ENCODE measurements at places on chromosomes 5 and 9.
A peak's percentile ranks its signal among the peaks of the same experiment; 100 is the strongest.

- DNase-seq = no peak
Measured at GRCh38 chr9:13787234-13787833, 507.8 kb upstream of the MPDZ start.

DNA sequence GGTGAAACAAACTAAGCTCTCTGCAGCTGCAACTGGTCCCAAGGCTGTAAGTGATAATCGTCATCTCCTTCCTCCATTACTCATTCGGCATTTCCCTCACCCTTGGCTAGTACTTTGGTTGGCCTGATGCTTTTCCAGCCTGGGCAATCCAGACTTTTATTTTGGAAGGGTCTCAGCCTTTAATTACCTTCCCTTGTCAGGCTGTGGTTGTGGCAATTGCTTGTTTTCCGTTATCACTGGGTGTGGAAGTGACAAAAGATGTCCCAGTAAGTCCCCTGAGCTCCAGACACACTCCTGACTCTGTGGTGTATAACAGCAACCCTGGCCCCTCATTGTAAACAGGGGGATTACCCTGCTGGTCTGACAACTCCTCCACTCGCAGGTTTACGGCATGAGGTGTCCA lies 6.3 kb upstream of the FAF2 start:
- no peak for DNase-seq

DNA sequence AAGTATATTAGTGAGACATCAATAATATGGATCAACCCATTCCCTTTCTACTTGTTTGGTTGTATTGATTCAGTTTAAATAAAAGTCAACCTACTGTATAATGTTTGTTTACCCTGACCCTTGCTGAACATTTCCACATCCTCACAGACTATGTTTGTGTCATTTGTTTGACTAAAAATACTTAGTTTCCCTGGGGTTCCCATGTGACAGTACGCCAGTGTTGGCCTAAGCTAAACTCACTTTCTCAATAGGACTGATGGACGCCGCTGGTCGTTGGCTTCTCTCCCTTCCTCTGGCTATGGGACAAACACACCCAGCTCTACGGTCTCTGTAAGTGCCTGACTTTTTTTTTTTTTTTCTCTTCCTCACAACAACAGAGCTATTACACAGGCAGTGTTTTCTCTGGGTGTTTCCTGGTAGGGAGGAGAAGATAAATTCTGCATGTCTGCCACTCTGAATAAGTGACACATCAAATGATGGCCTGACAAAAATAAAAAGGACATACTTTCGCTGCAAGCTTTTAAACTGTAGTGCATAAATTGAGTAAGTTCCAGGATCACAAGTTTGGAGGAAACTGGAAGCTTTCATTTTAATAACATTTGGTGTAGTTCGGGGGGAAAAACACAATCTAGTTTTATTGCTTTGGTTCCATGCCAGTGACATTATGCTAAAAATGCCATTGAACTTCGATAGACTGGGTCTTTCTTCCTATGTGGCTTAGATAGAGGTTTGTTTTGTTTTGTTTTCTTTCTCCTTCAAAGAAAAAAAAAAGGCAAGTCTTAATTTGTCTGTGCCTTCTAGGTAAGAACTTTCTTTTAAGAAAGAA lies 101.0 kb downstream of the CD180 start:
- DNase-seq = no peak

DNA sequence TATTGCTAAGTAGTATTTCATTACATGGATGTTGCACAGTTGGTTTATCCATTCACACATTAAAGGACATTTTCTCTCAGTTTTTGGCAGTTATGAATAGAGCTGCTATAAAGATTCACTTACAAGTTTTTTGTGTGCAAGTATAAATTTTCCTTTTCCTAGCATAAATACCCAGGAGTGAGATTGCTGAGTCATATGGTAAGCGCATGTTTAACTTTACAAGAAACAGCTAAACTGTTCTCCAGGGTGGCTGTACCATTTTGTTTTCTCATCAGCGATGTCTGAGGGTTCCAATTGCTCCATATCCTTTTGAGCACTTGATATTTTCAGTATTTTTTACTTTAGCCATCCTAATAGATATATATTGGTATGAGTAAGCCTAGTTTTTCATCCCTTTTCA lies 16.4 kb upstream of the ABCA1 start:
- no peak for DNase-seq

- no peak for DNase-seq
Measured at GRCh38 chr5:98599016-98599415, 174.4 kb upstream of the RGMB start.

GRCh38 chr9:134553061-134553891 lies 88.3 kb upstream of the COL5A1 start:
- no peak for DNase-seq

DNA sequence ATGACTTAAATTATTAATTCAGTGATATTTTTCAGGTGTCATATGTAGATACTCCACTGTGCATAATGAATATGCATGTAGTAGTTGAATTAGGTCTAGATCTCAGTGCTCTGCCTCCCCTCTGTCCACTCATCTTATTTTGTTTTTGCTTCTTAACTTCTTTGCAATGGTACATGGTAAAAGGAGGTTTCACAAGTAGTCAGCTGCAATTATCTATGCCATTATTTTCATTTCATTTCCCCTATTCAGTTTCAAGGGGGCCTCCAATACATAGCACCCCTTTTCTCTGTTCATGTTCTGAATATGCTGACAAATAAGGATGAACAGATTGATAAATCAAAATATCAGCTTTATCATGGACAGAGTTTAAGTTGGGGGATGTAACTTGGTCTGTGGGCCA lies 511.6 kb upstream of the ZNF608 start:
- DNase-seq = no peak

GRCh38 chr5:53333160-53333559 lies 147.3 kb upstream of the FST start:
- DNase-seq = no peak

DNA sequence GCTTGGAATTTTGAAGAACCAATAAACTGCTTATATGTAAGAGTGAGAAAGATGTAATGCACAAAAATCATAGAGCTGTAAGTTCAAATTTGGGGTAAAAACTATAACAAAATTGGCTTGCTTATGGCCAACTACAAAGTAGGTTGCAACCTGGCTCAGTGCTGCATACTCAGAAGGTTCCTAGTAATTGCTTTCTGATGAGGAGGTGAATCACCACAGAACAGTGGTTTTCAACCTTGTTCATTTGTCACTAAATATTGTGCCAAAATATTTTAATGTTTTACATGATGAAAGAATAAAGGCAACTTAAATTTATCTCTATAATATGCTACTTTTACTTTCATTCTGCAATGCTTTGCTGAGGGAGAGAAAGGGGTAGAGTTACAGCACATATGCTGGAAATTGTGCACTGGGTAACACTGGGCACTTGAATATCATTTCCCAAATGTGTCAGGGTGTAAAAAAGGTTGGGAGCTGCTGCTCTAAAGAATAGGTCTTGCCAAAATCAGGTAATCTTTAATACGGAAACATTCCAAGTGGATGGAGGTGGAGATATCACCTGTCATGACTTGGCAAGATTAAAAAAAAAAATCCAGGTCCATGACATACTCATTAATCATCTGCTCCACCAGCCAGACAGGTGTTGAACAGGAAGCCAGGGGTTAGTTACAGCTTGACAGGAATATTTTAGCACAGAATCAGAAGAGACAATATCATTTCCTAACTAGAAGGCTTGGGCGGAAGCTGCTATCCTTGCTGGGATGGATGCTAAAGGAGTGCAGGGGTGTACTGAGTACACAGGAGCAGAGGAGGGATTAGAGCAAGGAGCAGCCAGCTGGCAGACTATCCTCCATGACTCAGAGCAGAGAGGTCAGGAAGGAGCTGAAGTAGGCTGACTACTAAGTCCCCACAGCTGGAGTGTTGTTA lies 34.6 kb upstream of the CCL21 start:
- DNase-seq = no peak

DNA sequence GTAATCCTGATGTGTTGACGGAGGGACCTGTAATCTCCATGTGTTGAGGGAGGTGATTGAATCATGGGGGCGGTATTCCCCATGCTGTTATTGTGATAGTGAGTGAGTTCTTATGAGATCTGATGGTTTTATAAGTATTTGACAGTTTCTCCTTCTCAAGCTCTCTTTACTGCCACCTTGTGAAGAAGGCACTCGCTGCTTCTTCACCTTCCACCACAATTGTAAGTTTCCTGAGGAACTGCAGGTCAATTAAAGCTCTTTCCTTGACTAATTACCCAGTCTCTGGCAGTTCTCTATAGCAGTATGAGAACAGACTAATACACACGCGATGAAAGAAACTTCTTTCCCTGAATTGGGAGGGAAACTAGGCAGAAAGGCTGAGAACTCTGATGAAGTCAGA lies 141.1 kb upstream of the RAD23B start:
- no peak for DNase-seq

- no peak for DNase-seq
Measured at GRCh38 chr9:126945682-126946081, 31.1 kb downstream of the RALGPS1 start.

GRCh38 chr5:150217038-150217437 lies 27.2 kb downstream of the SLC6A7 start:
- no peak for DNase-seq

DNA sequence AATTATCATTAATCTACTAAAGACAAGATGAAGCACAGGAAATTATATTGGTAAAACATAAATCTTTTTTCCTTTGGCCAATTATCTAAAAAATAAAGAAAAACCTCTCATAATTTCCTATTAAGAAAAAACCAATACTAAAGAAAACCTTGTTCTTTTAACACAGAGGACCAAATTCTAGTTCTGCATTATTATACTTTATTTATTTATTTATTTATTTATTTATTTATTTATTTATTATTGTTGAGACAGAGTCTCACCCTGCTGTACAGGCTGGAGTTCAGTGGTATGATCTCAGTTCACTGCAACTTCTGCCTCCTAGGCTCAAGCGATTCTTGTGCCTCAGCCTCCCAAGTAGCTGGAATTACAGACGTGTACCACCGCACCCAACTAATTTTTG lies 377.8 kb upstream of the ADAMTS16 start:
- no peak for DNase-seq

GRCh38 chr5:66652818-66653217 lies 56.6 kb downstream of the MAST4 start:
- no peak for DNase-seq

DNA sequence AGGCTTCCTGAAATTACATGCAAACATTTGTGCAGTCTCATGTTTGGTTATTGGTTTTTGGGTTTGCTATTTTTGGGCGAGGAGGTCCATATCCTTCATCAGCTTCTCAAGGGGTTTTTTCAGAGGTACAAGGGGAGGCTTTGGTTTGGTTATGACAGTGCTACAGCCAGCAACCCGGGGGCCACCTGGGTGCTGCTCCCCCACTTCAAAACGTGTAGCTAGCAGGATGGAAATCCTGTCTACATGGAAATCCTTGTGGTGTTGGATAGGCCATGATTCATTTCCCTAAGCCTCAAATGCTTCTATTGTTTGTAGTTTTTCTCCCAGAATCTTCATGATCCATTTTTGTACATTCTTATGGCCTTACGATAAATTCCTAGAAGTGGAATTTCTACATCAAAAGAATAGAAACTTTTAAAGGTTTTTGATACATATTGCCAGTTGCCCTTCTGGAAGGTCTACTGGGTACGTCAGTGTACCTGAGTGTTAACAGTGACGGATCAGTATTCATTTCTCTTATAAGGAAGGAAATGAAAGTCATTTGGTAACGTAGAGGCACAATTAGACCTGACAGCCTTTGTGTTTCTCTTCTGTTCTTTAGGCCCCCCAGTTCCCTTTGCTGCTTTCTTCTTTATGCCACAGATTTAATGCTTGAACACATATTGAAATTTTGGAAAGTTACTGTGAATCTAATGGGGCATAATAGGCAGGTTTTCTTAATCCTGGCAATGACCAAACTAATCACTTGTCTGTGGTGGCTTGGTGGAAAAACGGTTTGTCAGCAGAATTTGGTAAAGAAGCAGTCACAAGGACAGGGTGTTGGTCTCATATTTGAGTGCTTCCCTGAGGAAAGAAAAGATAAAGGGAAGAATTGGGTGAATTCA lies 69.7 kb upstream of the ABL1 start:
- no peak for DNase-seq

- no peak for DNase-seq
Measured at GRCh38 chr5:72530196-72530595, 23.0 kb upstream of the ZNF366 start.

- DNase-seq = peak; percentile 10
Measured at GRCh38 chr5:157266286-157267007, 524 bp downstream of the CYFIP2 start.

DNA sequence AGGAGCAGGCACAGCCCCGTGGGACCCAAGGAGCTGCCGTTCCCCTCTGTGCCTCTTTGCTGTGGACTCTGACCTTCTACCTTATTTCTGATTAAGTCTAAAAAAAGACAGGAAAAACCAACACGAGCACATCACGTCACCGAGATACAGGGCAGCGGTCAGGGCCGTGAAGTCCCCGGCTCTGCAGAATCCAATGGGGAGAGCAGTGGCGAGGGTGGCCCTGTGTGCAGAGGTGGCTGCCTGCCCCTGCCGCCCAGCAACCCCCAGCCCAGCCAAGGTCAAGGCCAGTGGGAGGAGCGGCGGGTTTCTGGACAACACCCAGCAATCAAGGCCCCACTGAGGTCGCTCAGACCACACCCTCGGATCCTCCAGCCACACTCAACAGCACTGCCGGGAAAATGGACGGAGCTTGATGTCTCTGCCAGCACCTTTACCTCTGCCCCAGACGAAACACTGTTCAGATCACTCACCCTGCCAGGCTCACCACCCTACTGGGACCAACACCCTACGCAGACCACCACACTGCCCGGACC lies 32.7 kb upstream of the SLC9A3 start:
- DNase-seq = no peak

- DNase-seq = no peak
Measured at GRCh38 chr5:150497989-150498317, 10.0 kb upstream of the NDST1 start.

DNA sequence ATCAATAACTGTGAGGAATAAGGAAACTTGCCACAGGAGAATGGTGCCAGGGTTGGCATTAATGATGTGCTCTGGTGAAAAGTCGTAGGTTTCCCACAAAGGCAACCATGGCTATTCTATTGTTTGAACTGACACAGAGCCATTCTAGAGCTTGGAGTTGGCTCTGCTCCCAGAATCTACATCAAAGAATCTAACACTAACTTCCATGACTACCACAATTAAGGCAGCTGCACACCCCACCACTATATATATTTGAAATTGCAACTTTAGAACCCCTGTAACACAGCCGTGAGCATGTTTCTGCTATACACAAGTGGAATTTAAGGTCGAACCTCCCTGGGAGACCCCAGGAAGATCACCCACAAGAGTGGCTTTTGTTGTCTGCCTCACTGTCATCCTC lies 89.7 kb upstream of the CCDC152 start:
- no peak for DNase-seq

- DNase-seq = no peak
Measured at GRCh38 chr5:158810615-158811014, 289.1 kb downstream of the EBF1 start.

DNA sequence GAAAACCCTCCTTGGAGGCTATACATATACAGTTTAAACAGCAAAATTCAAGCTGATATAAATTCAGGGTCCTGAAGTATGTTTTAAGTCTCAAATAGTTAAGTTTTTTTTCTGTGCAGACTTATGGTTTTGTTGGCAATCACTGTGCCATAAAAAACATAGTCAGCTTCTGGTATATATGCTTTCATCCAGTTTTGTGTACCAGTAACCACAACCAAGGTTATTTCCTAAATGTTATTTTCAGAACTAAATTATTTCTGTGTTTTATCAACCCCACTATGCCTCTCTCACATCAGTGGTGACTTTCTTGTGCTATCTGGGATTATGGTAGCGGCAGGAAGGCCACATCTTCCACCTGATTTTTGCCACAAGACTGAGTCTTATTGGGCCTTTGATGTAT lies 107.7 kb upstream of the SMARCA2 start:
- DNase-seq = no peak

Measured in NCI-H1092 (cell line).